ENCODE measurements at places on chromosomes 5 and 9.

DNA sequence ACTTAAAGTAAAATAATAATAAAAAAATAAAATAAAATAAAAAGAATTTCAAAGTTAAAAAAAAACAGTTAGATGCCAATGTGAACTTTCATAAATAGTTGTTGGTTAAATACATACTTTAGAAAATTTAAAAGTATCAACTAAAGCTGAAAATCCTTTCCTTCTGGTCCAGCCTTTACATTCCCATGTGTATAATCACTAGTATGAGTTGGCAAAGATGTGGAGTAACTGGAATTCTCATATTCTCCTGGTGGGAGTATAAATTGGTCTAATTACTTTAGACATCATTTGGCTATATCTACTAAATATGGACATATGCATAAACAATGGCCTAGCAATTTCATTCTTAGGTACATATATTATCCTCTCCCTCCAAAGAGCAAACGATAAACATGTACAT lies 619.9 kb downstream of the PTPRD start:
- no peak for DNase-seq

DNA sequence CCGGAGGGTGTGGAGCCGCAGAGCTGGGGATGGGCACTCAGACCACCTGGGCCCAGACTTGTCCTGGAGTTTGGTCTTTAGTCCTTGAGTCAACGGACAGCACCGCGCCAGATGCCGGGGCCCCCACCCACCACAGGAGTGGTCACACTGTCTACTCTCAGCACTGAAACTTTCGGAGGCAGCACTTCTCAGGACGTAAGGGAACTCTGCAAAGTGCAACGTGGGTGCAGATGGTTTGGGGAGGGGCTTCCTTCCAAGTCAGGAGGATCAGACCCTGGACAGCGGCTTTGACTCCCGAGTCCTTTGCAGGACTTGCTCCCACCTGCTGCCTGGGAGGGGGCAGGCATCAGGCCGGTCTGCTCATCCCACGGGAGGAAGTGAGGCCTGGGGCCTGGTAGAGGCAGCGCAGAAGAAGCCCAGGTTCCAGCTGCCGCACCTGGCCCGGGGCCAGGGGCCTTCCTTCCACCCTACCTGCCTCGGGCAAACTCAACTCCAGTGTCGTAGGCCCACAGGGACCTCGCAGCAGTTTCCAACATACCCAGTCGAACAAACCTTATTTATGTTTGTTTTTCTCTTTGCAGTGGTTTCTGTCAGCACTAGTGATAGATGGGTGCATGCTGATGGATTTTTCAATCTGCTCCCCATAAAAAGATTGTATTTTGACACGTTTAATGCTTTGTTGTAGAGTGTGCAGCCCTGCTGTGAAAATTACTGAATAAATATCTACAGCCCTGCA lies 149.8 kb upstream of the PPP1R26 start:
- no peak for DNase-seq

DNA sequence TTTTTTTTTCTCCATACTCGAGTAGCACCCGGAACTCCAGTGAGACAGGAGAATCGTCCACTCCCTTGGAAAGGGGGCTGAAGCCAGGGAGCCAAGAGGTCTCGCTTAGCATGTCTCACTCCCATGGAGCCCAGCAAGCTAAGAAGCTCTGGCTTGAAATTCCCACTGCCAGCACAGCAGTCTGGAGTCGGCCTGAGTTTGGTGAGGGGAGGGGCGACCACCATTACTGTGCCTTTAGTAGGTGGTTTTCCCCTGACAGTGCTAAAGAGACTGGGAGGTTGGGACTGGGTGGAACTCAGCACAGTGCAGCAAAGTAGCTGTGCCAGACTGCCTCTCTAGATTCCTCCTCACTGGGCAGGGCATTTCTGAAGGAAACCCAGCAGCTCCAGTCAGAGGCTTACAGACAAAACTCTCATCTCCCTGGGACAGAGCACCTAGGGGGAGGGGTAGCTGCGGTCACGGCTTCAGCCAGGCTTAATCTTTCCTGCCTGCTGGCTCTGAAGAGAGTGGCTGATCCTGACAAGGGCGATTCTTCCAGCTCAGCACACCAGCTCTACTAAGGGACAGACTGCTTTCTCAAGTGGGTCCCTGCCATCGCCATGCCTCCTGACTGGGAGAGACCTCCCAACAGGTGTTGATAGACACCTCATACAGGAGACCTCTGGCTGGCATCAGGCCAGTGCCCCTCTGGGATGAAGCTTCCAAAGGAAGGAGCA lies 414.5 kb upstream of the ZNF608 start:
- DNase-seq: no peak

DNA sequence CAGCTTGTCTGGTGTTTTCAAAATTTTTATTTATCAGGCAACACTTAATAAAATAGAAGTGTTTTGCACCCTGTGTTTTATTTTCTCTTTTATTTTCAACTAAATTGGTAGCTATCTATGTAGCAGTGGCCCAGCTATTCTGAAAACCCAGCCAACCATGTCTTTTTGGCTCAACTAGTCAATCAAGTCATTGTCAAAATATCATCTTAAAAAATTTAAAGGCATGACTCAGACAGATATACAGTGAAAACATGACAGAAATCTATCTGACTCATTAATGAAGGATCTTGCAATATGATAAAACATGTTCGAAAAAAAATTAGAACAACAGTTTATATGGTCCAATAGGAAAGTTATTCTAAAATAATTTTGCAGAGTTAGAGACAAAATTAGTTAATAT lies 75.1 kb downstream of the HSD17B4 start:
- no peak for DNase-seq

GRCh38 chr5:160769301-160769700 lies 82.7 kb downstream of the ATP10B start:
- DNase-seq: no peak

DNA sequence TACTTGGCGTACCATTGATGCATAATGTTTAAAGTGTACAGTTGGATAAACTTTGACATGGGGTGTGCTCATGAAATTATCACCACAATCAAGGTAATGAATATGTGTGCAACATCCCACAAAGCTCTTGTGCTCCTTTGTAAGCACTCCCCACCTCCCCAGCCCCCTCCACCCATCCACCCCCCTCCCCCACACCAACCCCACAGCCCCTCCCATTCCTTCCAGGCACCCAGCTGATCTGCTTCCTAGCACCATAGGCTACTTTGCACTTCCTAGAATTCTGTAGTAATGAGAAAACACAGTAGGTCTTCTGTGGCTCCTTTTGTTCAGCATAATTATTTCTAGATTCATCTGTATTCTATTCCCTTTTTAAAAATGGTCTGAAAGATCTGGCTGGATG lies 24.5 kb downstream of the FGD3 start:
- DNase-seq: no peak

DNA sequence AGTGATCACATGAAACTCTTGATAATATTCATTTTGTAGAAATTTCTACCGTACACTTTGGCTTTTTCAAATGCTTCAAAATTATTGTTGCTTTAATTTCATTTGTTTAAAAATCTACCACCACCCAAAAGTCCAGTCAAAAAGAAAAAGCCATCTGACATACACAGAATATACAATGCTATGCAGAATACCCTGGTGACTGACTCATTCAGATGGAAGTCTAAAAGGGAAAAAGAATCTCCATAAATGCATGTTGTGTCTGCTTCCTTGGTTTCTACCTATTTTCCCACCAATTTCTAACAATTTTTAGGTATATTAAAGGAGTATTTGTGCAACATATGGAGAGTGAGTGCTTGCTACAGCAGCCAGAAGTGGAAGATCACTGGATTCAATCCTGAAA lies 9.3 kb upstream of the RAPGEF6 start:
- no peak for DNase-seq

DNA sequence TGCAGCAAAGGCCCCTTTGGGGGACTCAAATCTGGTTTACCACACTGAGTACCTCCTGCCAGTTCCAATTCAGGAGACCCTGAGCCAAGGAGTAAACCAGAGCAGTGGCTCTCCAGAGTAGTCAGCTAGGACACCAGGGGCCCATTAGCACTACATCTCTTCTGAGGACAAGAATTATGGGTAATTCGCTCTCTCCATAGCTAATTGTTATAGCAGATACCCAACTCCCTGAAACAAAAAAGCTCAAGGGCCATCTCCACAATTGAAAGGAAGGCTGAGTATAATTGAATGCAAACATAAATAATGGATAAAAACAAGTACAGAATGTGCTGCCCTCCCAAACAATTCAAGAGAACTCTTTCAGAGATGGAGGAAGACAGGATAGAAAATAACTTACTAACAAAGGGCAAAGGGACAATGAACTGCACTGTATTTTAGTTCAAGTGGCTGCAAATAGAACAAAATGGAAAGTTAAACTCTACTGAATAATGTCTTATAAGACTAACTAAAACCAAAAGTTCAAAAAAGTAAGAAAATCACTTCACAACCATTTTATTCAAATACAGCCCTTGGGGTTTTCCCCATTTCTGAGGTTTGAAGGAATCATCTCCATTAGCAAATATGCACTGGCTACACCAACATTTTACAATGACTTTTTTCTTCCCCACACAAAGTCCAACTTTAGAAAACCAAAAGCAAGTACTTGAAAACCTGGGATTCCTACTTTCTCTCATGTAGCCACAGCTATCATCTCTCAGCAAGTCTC lies 118.8 kb downstream of the SIL1 start:
- DNase-seq: no peak

- DNase-seq: peak; percentile 56
Observed at GRCh38 chr5:151202381-151203139, 21.3 kb downstream of the CCDC69 start.

DNA sequence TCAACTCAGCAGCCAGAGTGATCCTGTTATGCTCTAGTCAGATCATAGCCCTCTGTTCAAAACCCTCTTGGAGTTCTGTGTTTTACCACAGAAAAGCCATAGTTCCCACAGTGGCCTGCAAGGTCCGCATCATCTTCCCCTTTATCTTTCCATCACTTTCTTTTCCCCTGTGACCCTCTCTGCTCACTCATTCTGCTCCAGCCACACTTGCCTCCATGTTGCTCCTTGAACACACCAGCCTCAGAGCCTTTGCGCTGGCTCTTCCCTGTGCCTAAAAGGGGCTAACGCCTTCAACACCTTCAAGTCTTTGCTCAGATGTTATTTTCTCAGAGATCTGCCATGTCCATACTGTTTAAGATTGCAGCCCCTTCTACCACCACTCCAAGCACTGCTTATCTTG lies 26.3 kb downstream of the CSF2 start:
- DNase-seq: peak; percentile 4

- DNase-seq: no peak
Observed at GRCh38 chr5:76625087-76625815, 2.0 kb upstream of the F2RL2 start.

DNA sequence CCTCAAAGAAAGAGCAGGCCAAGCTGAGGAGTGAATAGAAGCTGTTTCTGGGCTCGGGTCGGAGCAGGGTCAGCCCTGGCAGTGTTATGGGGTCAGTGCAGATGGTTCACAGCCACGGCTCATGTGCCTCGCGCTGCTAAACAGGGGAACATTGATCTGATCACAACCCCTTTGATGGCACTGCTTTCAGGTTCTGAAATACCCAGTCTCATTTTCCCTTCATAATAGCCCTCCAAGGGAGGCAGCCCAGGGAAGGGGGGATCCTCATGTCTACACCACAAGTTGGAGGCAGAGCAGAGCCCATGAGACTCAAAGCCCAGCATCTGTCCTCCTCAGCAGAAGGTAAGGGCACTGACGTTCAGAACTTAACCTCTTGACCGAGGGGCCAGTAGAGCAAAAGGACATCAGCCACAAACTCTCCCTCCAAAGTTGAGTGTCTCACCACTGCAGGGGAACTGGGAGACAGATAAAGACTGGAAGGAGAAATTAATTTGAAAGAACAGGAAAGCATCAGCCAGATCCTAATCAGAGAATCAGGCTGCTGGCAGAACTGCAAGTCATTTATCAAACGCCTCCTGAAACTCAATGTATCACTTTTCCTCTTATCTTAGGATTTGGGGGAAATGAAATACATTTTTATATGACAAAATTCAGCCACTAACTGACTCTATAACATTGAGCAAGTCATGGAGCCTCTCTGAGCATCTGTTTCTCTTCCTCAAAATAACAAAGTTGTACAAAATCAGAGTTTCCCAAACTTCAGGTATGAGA lies 110.6 kb downstream of the SH3TC2 start:
- no peak for DNase-seq

- no peak for DNase-seq
Observed at GRCh38 chr5:60526336-60526875, 173.6 kb downstream of the DEPDC1B start.

DNA sequence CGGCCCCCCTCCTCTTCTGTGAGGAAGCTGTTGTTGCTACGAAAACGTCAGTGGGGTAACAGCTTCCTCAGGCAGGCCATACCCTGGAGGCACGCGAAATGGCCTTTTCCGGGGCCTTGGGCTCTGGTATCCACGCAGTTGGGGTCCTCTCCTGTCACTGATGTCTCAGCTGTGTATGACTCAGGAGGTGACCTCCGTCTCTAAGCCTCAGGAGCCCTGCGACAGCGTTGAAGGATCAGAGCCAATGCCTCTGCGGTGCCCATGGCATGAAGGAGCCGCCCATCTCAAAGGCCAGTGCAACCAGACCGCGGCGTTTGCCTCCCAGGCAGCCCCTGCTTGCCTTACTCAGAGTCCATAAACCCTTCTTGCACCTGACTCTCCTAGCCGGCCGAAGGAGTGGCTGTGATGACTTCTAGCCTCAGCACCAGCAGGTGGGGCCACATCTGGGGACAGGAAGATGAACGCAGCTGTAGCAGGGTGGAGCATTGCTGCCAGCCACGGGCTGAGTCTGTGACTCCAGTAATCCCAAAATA lies 1.0 kb upstream of the MXD3 start:
- no peak for DNase-seq

DNA sequence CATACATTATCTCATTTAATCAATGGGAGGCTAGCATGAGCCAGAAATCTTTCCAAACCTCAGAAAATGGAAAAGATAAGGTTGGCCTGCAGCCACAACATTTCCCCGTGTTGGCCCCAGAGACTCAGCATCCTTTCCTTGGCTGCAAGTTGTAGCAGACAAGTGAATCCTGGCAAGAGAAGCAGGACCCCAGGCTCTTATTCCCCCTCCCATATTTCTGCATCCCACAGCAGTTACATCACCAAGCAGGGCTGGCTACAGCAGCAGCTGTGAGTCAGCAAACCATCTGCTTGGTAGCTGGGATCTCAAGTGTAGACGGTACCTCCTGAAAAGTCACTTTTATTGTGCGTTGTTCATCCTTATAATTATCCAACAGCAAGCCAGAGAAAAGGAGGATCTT lies 212.4 kb downstream of the GNA14 start:
- no peak for DNase-seq

GRCh38 chr5:151214614-151215545 lies 9.0 kb downstream of the CCDC69 start:
- DNase-seq: no peak

GRCh38 chr9:95096381-95096780 lies 221.1 kb downstream of the FANCC start:
- no peak for DNase-seq

DNA sequence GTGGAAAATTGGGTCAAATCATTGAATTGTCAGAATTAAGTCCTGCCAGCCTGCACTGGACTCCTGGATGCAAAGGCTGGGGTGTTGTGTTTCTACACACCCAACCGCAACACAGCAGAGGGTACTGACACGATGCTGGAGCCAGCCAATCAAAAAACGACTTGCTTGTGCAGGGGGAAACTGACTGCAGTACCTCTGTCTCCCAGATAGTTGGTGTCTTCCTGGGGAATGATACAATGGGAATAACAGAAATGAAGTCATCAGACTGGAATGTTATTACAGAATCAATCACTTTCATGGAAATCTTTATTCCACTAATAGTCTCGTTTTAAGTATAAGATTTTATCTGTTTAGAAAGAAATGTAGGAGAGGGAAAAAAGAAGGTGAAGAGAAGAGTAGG lies 330.3 kb downstream of the MLLT3 start:
- DNase-seq: no peak

- DNase-seq: no peak
Observed at GRCh38 chr9:16293610-16294009, 576.9 kb downstream of the BNC2 start.

GRCh38 chr9:123033352-123033751 lies at the start of gene GPR21:
TSS of gene GPR21 (plus strand) at chr9:123033667. CDS start at chr9:123034567, 900 bp downstream.
- no peak for DNase-seq

Data from stimulated activated CD4-positive, alpha-beta T cell treated with anti-CD3 and anti-CD28 coated beads, Interleukin-4, amount 100 ng/mL, for 24 hours (primary cell).